ENCODE measurements at places on chromosomes 16 and 17.

GRCh38 chr16:621526-622105, 9.2 kb upstream of the WFIKKN1 start:
- no peak for DNase-seq

DNA sequence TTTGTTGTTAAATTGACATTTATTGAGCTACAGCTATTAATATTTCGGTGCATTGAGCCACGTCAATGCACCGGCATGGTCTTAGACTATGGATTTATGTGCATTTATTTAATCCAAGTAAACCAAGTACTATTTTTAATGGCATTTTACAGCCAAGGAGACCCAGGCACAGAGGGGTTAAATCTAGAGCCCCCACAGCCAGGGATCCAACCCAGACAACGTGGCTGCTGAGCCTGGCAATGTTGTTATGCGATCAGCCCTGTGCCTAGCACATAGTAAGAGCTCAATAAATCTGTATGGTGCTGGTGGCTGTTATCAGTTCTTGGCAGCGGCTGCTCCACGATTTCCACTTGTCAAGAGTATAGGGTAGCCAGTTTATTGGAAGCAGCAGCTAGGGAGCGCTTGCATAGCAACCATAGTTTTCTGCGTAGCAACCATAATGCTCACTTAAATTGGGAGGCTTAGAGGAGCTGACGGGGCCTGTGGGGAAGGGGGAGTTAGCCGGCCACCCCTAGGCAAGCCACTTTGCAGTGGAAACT, 541 bp upstream of the RBBP6 start:
- DNase-seq = peak; percentile 85

- no peak for DNase-seq
Observed at GRCh38 chr17:46097497-46097896, 95.7 kb downstream of the KANSL1 start.

DNA sequence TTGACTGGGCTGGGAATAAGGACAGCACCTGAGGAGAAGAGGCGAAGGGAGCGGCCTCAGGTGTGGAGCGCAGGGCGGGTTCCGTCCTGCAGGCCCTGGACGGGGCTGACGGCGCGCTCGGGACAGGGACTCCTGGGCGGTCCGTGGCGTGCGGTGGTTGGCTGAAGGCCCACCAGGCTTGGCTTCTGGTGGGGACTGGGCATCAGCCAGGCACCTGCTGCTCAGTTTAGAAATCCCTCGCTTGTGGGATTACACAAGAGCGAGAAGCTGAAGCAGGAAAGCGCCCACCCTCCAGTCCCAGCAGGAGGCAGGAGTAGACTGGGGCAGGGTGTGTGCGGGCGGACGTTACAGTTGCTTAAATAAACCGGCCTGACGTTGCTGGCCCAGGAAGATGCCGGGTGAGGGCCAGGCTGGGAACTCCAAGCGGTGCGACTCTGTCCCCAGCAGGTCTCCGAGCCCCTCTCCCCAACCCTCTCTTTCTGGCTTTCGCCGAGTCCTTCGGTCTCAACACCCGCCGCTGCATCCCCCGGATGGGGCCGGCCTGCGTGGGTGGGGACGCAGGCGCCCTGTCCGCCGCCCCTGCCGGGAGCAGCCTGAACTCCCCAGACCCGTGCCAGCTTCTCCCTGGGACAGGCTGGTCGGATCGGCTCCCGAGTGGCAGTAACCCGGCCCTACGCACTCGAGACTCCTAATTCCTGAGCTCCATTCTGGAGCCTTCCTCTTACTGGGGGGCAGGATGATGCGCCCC, 639 bp downstream of the MIF4GD start:
- DNase-seq = peak; percentile 88

- DNase-seq = no peak
Observed at GRCh38 chr17:4501295-4501949, 2.7 kb downstream of the SPNS2 start.

- no peak for DNase-seq
Observed at GRCh38 chr16:83513008-83513755, 294.6 kb upstream of the HSBP1 start.

- peak; percentile 57 for DNase-seq
Observed at GRCh38 chr17:80036715-80037477, 454 bp downstream of the CCDC40 start.

DNA sequence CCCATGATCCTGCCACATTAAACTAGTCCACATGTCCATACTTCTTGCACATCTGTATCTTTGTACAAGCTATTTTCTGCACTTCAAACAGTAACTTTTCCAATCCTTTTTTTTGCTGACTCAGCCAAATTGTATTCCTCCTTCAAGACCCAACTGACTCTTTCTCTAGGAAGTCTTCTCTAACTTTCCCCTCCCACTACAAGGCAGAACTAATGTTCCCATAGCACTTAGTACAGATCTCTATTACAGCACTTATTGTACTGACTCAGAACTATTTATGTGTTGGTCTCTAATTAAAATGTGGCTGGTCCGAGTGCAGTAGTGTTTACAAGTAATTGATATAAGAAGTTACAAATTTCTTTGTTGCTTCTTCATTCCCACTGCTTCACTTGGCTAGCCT, 8.2 kb downstream of the FAM222B start:
- DNase-seq = no peak

DNA sequence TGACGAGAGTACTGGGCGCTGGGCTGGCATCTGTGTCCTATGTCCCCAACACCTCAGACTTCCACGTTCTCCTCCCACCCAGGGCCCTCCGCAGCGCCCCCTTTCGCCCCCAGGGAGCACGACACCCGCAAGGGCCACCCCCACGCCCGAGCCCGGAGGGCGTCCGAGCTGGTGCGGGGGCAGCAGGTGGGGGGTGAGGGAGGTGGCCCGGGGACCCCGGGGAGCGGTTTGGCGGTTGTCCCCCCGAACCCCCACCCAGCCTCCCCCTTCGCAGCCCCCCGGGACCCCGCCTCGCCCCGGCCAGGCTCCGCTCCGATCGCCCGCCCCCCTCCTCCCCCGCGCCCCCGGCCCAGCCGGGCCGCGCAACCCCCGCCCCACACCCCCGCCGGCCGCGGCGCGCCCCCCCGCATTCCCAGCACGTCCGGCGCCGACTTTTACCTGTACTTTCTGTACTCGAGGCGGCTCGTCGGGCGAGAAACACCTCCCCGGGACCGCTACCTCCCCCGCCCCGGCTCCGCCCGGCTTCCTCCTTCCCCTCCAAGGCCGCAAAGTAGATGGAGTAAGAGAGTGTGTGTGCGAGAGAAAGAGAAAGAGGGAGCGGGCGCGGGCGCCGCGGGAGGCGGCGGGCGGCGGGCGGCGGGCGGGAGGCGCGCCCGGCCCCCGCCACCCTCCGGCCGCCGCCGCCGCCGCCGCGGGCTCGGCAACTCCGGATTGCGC, 901 bp downstream of the CDYL2 start:
- no peak for DNase-seq

GRCh38 chr17:63635290-63635689, 13.1 kb downstream of the MAP3K3 start:
- DNase-seq = no peak

- no peak for DNase-seq
Observed at GRCh38 chr17:48470388-48471034, 40.5 kb upstream of the SKAP1 start.

DNA sequence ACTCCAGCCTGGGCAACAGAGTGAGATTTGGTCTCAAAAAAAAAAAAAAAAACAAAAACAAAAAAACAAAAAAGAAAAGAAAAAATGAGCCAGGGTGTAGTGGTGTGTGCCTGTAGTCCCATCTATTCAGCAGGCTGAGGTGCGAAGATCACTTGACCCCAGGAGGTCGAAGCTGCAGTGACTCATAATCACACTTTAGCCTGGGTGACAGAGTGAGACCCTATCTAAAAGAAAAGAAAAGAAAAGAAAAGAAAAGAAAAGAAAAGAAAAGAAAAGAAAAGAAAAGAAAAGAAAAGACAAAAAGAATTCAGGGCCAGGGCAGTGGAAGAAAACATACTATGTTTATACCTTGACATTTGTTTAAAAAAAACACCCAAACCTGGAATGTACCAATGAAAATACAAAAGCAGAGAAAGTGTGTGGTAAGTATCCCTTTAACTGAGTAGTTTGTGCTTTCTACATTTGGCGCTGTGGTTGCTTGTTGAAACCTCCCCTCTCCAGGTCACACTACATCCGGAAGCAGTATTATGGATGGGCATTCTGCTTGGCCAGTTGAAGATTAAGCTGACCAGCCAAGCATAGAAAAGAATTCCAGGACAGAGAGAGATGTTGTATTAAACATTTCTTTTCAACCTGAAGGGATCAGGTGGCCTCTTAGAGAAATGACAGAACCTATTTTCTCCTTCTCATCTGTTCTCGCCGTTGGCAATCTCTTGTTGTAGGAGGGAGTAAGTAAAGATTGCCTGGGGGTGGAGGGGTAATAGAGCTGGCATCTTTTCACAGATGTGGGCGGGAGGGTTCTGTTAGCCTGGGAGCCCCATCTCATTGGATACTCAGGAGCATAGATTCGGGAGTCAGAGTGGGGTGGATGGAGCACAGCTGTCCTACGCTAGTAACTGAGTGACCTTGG, 12.1 kb upstream of the PRKCB start:
- no peak for DNase-seq

DNA sequence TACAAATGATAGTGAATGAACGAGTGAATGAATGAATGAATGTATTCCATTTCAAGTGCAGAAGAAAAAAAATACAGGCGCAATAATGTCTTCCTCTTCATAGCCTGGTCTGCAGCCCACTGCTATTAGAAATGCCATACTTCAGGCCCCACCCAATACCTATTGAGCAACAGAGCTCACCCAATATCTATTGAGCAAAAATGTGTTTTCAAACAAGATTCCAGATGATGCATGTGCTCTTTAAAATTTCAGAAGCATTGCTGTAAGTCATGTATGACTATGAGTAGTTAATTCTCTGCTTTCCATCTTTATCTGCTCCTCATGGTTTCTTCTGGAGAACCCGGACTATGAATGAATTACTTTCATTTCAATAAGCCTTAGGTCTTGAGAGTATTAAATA, 308.2 kb downstream of the XYLT1 start:
- DNase-seq = no peak

- DNase-seq = no peak
Observed at GRCh38 chr17:34254146-34254545, 939 bp upstream of the CCL2 start.

DNA sequence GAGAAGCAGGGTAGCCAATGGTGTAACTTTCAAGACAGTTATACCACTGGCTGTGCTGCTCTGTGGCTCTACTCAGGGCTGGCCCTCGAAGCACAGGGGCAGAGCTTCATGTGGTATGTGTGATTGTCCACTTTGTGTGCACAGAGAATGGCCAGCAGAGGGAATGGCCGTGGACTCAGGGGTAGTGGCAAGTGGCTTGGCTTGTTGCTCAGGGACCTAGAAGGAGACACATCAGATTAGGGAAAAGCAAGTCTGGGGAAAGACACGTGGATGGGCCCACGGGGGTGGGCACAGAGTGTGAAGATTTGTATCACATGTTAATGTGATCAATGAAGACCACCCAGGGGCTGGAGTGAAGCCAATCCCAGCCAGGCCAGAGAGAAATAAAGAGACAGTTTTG, 20.0 kb upstream of the XYLT2 start:
- no peak for DNase-seq

- DNase-seq = no peak
Observed at GRCh38 chr16:9801651-9802050, 380.6 kb downstream of the GRIN2A start.

GRCh38 chr17:55478971-55479370, 32.3 kb downstream of the SMIM36 start:
- peak; percentile 23 for DNase-seq
